ENCODE measurements at places on chromosomes 11 and 22.

- peak; percentile 68 for DNase-seq
These were observed 10.7 kb upstream of the CTSF start for GRCh38 chr11:66579017-66579606.

GRCh38 chr22:44023404-44024287 is 456 bp upstream of the PARVB start:
- DNase-seq, result no peak

GRCh38 chr22:45397806-45398205 is 15.6 kb downstream of the SMC1B start:
- no peak for DNase-seq

- DNase-seq, result no peak
These were observed 67.3 kb downstream of the TRPC6 start for GRCh38 chr11:101516546-101516945.

DNA sequence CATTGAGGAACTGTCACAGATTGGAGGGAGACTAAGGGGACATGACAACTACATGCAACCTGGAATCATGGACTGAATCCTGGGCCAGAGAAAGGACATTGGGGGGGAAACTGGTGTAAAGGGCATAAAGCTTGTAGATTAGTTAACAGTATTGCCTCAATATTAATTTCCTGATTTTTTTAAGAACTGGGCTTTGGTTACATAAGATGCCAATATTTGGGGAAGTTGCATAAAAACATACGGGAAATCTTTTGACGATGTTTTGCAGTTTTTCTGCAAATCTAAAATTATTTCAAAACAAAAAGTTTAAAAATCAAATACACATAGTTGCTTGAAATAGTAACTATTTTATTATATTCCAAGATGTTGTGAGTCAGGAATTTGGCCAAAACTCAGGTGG is 2.9 kb upstream of the FOLR3 start:
- no peak for DNase-seq

- DNase-seq, result no peak
These were observed 268.7 kb upstream of the SORL1-AS1 start for GRCh38 chr11:121721448-121721847.

- no peak for DNase-seq
These were observed 67.5 kb downstream of the DDX10 start for GRCh38 chr11:108732395-108732794.

DNA sequence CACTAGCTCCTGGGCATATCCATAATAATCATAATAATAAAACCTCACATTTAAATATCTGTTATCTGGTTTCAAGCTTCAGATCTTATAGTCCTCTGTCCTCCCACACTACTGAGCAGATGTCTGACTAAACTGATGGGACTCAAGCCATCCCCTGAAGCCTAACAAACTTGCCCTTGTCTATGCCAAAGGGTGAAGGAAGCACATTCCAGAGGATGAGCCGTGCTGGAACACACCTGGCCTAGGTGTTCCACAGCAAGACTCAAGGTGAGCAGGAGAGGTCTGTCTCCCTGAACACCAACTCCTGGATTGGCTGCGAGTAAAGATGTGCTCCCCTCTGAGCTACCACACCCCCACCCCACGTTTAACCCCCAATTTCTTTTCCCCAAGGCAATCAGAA is 14.7 kb downstream of the SCUBE2 start:
- DNase-seq, result no peak

- DNase-seq, result no peak
These were observed 8.3 kb downstream of the PRR5L start for GRCh38 chr11:36304351-36304750.

GRCh38 chr22:50696799-50697561 is 24.4 kb downstream of the SHANK3 start:
- DNase-seq, result no peak

DNA sequence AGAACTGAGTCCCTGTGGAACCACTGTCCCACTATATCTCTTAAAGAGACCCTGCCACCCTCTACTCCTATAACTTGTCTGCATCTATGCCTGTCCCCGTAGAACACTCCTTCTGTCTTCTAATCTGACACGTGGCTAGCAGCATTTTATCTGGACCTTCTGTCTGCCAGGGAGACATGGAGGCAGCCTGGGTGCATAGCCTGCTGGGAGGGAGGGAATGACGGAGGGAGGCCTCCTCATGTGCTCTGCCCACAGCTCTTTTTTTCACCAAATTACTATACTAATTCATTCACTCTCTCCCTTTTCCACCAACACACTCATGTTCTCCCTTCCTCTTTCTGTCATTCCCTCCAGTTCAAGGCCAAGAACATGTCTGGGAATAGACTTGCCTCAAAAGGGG is 7.6 kb upstream of the THRSP start:
- DNase-seq, result no peak

DNA sequence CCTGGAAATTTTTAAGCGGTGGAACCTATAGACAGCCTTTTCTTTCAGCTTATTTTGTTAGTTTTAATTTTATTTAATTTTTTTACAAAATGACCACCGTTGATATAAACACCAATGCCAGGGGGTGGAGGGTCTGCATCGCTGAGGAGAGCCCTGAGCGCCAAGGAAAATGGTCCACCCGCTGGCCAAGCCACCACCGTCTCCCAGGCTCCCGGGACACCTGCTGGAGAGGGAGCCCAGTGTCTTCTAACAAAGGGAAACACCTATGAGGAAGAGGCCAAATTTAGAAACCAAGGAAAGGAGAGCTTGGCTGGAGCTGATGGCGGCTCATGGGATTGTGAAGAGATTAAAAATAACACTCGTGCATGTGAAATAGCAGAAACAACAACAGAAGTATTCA is 288 bp upstream of the KRTAP5-8 start:
- no peak for DNase-seq

DNA sequence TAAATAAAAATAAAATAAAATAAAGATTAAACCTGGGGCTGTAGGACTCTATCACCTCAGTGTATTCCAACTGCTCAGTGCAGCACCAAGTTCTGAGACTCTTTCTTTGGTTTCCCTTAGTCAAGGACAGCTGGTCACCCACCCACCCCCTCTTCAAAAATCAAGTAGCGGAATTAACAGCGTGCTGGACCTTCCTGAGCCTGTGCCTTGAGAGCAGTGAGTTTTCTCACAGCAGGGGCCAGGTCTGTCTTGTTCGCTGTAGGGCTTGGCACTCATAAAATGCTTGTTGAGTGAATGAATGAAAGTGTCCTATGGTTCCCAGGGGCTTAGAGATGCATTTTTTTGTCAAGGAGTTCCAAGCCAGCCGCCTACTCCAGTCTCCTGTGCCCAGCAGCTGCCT is 2.9 kb upstream of the ALX4 start:
- DNase-seq, result no peak

DNA sequence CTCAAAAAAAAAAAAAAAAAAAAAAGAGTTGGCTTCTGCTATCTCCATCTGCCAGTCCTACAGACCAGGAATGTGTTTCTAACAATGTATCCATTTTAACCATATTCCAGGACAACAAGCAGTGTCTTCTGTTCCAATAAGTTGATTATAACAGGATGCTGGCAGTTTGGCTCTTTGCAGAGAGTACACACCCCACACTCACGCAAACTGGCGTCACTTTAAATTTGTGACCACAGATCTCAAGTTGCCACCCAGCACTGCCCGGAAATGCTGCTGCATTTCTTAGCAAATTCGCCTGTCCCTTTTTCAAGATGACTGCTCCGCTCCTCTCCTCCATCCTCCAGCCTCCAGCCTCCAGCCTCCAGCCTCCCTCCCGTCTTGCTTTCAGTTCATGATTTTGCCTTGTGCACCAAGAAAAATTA is 44.3 kb downstream of the SCGB1A1 start:
- DNase-seq, result peak; percentile 68

GRCh38 chr22:37488337-37489135 is 2.4 kb upstream of the MFNG start:
- no peak for DNase-seq

Measured in SK-N-DZ (cell line).